ENCODE measurements at places on chromosomes 12 and 14.

- DNase-seq, result no peak
Measured at GRCh38 chr12:94222351-94223084, 74.1 kb downstream of the PLXNC1 start.

DNA sequence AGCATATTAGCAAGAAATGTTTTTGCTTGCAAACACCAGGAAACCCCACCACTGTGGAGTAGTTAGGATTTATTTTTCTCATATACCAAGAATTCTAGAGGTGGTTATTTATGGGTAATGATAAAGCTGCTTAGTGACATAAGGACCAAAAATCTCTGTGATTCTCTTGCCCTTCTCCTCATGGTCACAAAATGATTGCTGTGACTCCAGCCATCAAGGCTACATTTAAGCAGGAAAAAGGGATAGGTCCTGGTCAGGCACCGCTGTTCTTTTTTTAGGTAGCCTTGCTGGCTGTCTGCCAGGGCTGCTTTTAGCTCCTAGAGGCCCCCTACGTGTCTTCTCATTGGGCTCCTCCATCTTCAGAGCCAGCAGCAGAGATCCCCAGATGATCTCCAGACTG lies 104.2 kb downstream of the AACS start:
- DNase-seq, result no peak

GRCh38 chr12:98417266-98417665 lies 98.1 kb upstream of the TMPO start:
- no peak for DNase-seq

GRCh38 chr12:3138941-3139511 lies 61.8 kb downstream of the TSPAN9 start:
- DNase-seq, result no peak

- DNase-seq, result no peak
Measured at GRCh38 chr12:86590296-86590695, 334.1 kb upstream of the MGAT4C start.

DNA sequence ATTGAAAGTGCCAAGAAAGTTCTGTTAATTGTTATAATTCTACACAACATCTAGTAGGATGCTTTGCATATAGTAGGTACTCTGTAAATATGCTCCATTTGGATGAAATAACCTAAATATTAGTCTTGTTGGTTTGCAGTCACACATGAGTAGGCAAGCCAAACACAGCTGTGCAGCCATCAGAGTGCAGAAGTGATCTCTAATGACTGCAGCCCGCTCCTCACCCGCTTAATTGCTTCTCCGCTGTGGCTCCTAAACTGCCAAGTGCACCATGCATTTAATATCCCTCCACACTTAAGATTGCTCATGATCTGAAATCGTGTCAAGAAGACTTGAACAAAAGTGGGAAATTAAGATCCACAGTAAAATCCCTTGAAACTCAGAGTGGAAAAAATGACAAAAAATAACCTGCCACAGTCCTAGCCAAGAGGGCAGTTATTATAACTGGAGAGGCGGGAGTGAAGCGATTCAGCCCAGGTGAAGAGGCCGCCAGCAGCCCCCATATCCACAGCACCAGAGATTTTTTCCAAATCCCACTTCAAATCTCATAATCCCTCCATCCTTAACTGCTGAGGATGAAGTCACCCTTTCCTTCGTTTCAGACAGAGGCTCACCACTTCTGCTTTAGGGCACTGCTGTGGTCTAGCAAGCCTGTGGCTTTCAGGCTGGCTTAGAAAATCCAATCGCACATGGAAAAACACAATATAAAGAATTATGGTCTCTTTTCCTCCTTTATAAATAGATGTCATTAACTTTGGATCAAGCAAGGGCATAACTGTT lies 69.5 kb downstream of the TMEM30B start:
- DNase-seq, result peak; percentile 57

DNA sequence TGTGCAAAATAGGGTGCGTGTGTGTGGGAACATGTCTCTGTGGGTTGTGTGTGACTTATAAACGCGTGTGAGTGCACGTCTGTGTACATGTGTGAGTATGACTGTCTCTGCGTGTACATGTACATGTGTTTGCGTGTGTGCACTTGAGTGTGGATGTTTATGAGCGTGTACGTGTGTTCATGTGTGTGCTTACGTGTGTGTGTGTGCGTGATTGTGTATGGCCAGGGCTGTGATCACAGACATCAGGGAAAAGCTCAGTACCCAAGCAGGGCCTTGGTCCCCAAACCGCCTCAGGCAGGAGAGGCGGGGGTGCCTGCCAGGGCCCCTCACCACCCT lies 326.3 kb upstream of the DIO3 start:
- DNase-seq, result no peak

- DNase-seq, result no peak
Measured at GRCh38 chr12:48997719-48998496, 1.3 kb downstream of the DDN start.

GRCh38 chr12:45713078-45713477 lies 16.4 kb upstream of the ARID2 start:
- DNase-seq, result no peak

DNA sequence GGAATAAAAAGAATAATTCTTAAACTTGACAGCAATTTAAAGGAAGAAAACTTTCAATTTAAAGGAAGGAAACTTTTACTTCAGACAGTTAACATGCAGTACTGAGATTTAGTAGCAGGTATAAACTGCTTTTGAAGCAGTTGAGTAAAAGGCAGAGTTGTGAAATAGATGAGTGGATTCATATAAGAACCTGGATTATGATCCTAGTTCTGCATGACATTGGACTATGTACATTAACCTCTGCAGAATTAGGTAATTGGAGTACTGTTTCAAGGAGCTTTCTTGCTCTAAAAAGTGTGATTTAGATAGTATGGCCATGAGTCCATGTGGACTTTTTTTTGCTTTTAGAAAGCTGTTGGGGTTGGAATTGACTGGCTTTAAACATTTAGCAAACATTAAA lies 29.7 kb downstream of the ATP2A2 start:
- DNase-seq, result no peak

- DNase-seq, result no peak
Measured at GRCh38 chr14:105855246-105855892, 329.0 kb downstream of the TMEM121 start.

GRCh38 chr14:71481021-71481654 lies 451.1 kb upstream of the RGS6 start:
- DNase-seq, result no peak

- DNase-seq, result no peak
Measured at GRCh38 chr14:76015191-76015590, 29.6 kb downstream of the IFT43 start.

GRCh38 chr12:58067610-58068387 lies 126.4 kb downstream of the ATP23 start:
- DNase-seq, result no peak

All from NCI-H510A (cell line).